ENCODE measurements at places on chromosomes 12 and 14.

- DNase-seq: no peak
Measured at GRCh38 chr14:78633752-78634151, 463.6 kb downstream of the NRXN3 start.

- no peak for DNase-seq
Measured at GRCh38 chr12:102781117-102781516, 135.9 kb downstream of the PAH start.

DNA sequence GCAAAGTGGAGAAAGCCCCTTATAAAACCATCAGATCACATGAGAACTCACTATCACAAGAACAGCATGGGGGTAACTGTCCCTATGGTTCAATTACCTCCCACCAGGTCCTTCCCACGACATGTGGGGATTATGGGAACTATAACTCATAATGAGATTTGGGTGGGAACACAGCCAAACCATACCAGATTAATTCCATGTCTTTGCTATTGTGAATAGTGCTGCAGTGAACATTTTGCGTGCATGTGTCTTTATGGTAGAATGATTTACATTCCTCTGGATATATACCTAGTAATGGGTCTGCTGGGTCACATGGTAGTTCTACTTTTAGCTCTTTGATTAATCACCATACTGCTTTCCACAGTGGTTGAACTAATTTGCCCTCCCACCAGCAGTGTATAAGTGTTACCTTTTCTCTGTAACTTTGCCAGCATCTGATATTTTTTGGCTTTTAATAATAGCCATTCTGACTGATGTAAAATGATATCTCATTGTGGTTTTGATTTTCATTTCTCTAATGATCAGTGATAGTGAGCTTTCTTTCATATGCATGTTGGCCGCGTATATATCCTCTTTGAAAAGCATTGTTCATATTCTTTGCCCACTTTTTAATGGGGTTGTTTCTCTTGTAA lies 29.7 kb upstream of the SAV1 start:
- DNase-seq: no peak

GRCh38 chr12:591167-592023 lies 71.8 kb downstream of the NINJ2 start:
- DNase-seq: no peak

DNA sequence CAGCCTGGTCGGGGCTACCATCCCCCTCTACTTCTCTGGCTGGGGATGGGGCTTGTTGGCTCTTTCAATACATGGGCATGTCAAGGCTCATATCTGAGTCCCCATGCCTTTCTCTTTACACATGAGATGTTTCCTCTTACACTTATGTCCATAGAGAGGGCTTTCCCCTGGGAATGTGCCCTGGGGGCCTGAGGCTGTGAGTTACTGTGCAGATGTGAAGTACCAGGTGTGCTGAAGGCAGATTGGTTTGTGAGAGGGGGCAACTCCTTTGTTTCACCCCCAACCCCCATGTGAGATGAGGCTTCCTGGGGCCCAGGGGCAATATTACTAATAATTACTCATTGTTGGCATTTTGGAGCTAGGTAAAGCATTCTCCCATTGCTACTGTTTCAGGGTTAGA lies 32.8 kb downstream of the NRXN3 start:
- DNase-seq: no peak

DNA sequence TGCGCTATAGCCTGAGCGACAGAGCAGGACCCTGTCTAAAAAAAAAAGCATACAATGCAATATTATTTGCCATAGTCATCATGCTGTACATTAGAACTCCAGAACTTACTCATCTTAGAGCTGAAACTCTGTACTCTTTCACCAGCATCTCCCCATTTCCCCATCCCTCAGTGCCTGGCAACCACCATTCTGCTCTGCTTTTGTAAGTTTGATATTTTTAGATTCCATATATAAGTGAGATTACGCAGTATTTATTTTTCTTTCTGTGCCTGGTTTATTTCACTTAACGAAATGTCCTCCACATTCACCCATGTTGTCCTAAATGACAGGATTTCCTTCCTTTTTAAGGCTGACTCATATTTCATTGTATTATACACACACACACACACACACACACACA lies 121.8 kb downstream of the BBS10 start:
- no peak for DNase-seq

- no peak for DNase-seq
Measured at GRCh38 chr12:28800129-28800528, 348.9 kb upstream of the FAR2 start.
